ENCODE measurements at places on chromosomes 6 and 20.
A peak's percentile ranks its signal among the peaks of the same experiment; 100 is the strongest.

DNA sequence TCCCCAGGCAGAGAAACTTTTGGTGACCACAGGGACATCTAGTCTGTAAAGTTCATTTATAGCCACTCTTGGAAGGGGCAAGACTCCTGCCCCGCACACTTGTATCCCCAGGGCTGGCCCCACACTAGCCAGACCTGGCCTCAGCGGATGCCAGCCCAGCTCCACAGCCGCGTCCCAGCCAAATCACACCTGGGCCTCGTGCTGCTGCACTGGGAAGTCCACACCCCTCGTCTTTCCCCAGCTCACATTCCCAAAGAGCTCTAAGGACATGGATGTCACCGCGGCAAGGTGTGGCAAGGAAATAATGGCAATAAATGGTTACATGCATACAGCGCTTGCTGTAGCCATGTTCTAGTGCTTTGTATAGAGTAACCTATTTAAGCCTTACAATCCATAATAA, 8.6 kb downstream of the IP6K3 start:
- no peak for DNase-seq

DNA sequence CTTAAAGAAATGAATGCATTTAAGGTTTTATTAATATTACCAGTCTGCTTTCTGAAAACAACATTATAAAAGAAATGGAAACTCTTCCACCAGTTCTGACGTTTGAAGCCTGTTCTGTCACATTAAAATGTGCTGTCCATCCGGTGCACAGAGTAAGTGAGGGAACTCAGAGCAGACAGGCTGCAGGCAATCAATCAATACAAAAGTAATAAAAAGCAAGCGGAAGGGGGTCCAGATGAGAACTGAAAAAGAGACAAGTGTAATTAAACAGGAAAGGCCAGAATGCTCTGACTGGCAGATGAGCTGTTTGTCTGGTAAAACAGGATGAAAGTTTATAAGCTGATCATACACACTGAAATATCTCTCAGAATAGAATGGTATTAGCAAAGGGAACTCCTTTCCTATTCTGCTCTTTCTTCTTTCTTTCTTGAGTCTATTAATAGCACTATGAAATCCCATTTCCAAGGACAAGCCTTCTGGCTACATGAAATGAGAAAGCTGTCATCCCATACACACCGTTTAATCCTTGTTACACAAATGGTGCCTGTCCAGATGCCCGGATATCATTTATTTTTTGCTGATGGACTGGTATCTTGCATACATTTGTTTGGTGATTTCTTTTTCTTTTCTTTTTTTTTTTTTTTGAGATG, 94.3 kb downstream of the RAMACL start:
- no peak for DNase-seq

DNA sequence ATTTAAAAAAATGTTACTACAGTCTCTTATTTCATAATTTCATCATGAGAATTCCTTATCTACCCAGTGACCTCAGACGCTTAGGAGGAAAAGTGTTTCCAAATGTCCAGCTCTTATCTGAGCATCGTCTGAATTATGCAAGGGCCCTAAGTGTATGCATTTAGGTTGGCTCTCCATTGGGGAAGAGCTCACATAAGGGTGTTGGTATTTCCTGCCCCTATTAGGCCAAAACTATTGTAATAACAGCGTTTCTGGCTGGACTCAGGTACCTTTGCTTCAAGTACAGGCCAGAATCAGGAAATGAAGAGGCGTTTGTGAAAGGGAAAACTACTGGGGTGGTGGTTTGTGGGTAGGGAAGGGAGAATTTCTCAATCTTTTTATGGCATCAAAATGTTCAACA, 40.4 kb upstream of the SGK1 start:
- DNase-seq, result no peak

- DNase-seq, result no peak
Observed at GRCh38 chr20:50744143-50744792, 12.9 kb downstream of the PARD6B start.

DNA sequence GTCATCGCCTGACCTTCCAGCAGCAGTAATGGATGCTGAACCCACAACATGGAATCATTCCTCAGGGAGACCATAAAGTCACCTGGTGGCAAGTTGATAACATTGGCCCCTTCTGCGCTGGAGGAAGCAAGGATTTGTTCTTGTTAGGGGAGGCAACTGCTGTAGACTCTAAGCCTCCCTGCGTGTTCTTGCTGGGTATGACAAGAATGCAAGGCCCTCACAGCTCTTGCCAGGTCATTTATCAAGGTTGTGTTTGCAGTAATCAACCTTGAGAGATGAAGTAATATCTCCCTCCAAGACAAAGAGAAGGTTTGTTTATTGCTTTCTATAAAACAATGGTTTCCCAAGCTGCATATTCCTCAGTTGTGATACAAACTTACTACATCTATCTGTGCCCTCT, 80.9 kb downstream of the PERP start:
- no peak for DNase-seq

DNA sequence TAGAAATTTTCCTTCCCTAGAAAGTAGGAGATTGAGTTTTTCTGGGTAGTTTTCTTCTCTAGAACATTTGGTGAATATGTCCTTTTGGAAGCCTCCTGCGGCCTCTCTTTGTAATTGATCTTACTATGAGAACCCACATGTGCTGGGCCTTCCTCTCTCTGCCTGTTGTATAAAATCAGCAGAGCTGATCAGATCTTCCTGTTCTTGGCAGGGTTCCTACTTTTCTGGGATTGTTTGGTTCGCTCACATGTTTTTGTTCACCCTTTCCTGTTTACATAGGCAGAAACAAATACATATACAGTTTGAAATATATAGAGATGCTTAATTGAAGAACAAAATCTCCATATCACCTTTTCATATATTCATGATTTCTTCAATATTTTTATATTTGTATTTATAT, 57.8 kb downstream of the IL22RA2 start:
- no peak for DNase-seq

DNA sequence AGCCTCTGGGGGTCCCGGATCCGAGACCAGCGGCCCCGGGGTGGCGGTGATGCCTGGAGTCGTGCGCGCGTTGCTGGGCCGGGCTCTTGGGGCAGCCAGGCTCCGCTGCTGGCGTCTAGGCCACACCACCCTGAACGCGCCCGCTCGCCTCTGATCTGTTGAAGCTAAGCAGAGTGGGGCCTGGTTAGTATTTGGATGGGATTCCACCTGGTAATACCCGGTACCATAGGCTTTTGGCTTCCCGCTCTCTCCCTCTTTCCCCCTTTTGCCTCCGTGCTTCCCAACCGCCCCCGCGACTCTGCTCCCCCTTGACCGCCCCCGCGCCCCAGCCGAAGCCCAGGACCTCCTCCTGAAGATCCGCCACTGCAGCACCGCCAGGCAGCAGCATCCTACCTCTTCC, 1383.5 kb upstream of the DEFB115 start:
- peak; percentile 21 for DNase-seq

- DNase-seq, result no peak
Observed at GRCh38 chr6:29011276-29011734, 6.2 kb upstream of the ZNF311 start.

- DNase-seq, result no peak
Observed at GRCh38 chr20:6709910-6710595, 57.4 kb upstream of the BMP2 start.

DNA sequence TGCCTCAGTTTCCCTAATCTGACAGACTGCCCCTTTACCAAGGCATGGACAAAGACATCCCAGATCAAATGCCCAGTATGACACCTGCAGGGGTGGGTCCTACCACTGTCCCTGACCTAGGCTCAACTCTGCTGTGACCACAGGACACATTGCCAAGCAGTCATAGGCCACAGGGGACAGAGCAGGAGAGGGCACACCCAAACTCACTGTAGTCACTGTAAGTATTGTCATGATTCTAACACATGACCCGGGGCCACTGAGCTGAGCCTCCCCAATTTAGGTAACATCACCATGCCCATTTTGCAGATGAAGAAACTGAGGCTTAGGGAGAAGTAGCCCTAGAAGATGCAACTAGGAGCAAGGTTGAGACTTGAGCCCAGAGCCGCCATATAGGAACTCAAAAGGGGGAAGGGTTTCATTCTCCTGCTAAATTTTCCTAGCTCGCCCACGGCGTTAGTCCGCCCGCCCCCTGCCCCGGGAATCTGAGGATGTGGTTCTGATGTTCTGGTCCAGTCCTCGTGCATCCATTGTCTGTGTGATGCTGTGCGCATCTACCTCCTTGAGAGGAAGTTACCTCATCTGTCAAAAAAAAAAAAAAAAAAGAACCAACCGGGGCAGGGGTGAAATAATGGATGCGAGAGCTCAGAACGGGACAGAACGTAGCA, 44.8 kb downstream of the PMEPA1 start:
- no peak for DNase-seq

DNA sequence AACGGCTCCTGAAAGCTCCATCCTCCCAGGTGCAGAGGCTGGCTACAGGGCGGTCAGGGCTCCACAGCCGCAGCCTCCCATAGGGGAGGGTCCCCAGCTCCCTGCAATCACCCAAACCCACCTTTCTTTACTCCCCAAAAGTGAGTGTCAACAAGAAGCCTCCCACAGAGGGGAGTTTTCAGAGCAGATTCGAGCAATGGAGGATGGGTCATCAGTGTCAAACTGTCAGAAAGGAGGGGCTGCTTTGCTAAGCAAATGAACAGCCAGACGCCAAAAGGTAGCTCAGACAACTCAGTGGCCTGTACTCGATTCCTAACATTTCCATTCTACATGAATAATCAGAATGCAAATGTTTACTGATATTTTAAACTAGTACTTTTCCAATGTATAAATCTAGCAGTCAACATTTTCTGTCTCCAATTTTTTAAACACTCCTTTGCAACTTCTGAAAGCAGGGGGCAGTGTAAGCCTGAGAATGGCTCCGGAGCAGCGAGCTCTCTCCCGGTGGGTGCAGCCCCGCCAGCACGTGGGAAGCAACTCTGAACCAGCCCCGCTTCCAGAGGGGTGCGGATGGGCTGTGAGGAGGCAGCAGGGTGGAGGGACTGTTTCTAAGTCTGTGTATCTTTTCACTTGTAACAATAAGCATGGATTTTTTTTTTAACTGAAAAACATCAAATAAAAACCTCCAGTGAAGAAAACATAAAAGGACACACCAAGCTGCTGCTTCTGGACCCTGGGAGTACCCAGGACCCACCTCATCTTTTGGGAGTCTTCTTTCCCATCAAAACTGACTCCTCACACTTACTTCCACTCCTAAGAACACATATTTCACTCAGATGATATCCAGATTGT, 54.9 kb downstream of the TAF4 start:
- peak; percentile 42 for DNase-seq

GRCh38 chr6:44527583-44528369, 140.3 kb downstream of the CDC5L start:
- DNase-seq, result no peak

GRCh38 chr20:63555661-63556381, 1.9 kb downstream of the FNDC11 start:
- DNase-seq, result no peak

GRCh38 chr20:2708073-2708415, 15.5 kb downstream of the EBF4 start:
- DNase-seq, result no peak

GRCh38 chr6:159053781-159054398, 9.1 kb upstream of the TAGAP start:
- DNase-seq, result no peak

- DNase-seq, result no peak
Observed at GRCh38 chr20:33836277-33836676, 25.1 kb downstream of the CHMP4B start.

DNA sequence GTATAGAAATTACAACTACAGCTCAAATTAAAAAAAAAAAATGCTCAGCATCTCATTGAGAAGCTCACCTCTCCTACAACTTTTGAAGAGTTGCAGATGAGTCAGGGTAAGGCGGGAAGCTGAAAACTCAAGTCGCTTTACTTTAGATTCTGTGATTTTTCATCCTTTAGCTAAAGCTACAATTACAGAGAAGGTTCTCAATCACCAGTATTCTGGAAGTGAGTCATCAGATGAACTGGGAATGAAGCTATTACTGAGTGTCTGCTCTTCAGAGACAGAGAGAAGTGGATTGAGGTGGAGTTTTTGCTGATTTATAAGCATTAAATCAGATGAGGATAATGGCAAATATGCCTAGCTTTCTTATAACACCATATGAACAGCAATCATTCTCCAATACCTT, 91.9 kb downstream of the TFAP2A start:
- no peak for DNase-seq

GRCh38 chr20:9551808-9552550, 37.6 kb downstream of the LAMP5 start:
- DNase-seq, result no peak

GRCh38 chr6:146928503-146928902, 275.7 kb upstream of the STXBP5 start:
- DNase-seq, result no peak

DNA sequence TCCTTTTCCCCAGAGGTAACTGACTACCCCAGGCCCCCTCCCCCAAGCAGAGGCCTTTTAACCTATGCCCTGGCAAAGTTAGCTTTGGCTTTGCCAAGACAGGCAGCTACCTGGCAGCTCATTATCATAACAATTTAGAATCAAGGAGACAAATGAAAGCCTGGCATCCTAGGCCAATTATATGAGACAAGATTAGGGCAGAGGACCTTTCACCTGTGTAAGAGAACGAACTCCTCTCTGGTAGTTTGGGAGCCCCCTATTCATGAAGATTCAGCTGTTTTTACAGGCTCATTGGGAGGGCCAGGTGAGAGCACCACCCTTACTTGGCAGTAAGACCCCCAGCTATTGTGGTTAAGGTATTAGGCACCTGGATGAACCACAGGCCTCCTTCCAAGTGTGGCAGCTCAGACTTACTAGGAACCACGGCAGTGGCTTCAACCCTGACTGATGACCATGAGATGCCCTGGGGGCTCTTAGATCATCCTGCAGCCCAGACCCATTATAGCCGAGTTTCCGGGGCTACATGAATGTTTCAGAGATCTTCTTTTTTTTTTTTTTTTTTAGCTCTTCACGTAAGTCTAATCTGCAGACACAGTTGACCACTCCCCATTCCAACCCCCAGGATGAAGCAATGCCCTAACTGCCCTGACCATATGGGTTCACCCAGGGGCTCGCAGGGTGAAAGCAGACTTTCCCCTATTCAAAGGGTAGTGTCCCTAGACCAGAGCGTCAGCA, 56.2 kb downstream of the RAB44 start:
- no peak for DNase-seq

GRCh38 chr20:43752561-43753301, 25.9 kb upstream of the GTSF1L start:
- DNase-seq, result no peak

DNA sequence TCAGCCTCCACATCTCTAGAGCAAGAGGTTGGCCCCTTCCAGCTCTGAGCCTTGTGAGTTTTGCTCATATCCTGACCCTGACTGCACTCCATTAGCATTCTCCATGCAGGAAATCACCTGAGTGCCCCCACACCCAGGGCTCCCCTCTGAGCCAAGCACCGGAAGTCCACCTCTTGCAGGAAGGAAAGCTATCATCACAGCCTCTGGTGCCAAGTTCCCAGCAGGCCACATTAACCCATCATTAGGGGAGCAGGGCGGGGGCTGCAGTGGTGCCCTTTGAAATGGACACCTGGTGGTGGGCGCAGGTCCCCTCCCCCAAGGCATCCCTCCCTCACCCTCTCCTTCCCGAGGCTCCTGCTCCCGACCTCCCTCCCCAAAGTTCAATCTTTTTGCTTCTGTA, 16.1 kb downstream of the GRM4 start:
- DNase-seq, result no peak

DNA sequence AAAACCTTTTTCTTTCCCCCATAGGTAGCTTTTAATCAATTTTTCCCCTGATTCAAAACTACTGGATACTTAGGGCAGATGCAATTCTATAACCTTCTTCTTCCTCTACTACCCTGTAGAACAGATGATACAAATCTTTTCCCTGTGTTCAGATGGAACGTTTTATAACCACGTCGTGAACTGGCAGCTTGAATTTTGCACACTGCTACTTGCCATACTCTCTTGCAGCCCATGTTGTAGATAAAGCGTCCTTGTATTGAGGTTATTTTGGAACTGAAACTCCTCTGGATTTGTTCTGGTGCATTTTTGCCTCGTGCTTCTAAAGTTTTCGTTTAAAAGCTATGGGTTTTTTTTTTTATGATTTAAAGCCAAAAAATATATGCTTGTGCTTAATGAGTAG, 440.2 kb downstream of the RFPL4B start:
- DNase-seq, result no peak
